Activated naive CD8-positive, alpha-beta T cell treated with anti-CD3 and anti-CD28 coated beads, Interleukin-2, amount 50 U/mL, for 16 hours (primary cell): ENCODE measurements at places on chromosomes 3 and 15.

DNA sequence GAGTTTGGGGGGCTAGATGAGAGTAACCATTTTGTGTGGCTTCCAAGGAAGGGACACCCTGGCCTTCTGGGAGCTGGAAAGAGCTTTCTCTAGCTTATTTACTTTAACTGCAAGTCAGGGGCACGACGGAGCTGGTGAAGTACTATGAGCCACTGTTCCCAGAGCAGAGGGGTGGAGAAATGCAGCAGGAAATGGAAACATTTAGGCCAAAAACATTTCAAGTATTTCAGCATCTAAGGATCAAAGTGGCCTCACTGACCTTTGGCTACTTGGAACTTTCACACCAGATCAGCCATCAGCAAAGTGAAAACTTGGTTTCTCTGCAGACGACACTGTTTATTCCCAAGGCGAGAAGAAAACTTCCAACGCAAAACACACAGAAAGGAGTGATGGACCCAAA lies 7.9 kb downstream of the DGKG start:
- no peak for DNase-seq

DNA sequence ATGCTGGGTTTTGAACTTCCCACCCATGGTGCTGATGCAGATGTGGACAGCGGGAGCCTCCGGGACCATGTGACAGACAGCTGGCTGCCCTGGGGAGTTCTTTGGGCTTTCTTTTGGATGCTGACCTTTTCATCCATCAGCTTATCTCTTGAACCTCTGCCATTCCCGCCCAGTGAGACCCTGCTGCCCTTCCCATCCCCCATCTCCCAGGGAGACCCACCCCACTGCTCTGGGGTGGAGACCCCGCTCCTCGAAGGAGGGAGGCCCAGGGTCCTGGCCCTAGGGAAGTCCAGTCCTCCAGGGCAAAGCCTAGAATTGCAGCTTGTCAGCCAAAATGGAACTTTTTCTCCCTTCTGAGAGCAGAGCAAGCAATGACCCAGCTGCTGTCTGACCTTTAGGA lies 64.0 kb downstream of the ITGA11 start:
- no peak for DNase-seq

DNA sequence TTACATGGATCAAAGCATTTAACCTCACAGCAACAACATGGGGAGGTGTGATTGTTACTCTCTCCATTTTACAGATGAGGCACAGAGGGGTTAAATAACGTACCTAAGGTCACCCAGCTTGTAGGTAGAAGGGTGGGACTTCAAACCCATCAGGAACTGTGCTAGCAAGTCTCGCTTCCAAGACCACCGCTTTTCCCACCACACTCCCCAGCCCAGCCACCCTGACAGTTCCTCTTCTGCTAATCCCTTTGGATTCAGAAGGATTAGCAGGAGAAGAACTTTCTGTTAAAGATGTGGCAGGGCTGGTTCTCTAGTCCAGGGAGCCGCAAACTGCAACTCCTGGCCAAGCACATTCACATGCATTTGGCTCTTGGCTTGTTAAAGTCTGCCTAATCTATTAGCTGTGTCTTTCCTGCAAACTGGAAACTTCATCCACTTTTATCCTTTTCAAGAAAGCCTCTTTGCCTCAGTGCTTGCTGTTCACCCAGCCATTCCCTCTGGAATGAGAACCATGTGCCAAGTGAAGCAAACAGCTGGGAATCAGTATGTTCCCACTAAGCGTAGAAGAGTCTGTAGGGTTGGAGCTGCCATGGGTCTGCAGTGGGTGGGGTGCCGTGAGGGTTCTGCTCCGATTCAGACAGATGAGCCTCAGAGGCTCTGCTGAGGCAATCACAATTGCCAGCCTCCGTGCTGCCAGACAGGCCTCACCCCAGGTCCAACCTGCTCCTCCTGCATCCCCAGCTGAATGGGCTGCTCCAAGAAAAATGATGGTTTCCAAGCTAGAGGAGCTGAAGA lies 44.6 kb downstream of the POMGNT2 start:
- no peak for DNase-seq

GRCh38 chr3:184633237-184633579 lies 71.6 kb downstream of the EPHB3 start:
- no peak for DNase-seq
